NCI-H1417 treated with DMSO at 0.1 percent for 48 hours (cell line): ENCODE measurements at places on chromosomes 12 and 14.

GRCh38 chr14:81137316-81137715 lies 83.4 kb downstream of the GTF2A1 start:
- DNase-seq = no peak

GRCh38 chr12:82872088-82872487 lies 185.4 kb downstream of the TMTC2 start:
- DNase-seq = no peak

DNA sequence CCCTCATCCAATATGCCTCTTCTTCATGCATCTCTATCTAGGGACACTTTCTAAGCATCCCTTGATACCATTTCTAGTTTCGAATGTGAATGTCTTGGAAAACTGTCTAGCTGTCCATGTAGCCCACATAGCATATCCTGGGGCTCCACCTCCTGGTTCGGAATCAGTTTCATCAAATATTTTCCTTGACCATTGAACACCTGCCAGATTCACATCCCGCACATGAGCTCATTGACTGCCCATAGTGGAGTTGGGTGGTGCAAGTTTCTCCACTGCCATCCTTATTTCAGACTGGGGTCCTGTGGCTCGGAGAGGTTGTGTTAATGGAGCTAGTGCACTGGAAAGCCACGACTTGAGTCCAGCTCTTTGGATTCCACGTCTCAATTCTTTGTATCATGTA lies 58.6 kb upstream of the TMEM263 start:
- DNase-seq = no peak

DNA sequence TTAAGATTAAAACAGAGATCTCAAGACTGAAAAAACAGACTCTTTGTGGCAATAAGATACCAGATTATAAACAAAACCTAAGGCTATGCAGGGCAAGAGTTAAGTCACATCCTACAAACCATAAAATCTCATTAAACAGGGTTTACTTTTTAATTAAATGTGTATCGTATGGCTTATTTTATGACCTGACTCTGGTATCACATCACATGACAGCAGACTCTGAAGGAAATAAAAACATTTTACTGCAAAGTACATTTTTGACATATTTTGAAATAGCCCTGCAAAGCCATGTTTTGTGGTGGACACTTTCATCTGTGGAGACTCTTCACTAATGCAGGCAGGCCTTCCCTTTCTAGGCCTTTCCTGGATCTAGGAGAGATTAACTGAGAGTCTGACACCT lies 327.6 kb upstream of the CLEC14A start:
- no peak for DNase-seq

DNA sequence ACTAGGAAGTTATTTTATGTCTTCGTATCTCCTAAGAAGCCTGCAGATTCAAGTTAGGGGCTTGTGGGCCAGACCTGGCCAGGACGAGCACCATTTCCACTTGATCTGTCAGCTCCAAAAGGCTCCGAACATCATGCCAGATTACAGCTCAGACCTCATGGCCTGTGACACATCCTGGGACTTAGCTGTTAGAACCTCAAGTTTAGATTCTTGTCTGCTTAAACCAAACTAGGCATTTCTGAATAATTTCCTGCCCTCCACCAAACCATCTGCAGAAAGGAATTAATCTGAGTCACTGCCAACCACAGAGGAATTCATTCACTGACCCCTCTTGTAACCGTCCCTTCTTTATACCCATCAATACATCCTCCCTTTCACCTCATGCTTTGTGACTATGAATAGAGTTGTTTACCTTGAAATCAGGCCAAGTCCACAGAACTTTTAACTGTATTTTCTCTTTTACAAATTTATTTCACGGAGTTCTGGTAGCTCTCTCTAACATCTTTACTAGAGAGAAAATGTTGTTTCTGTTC lies 120.3 kb downstream of the FBXL14 start:
- no peak for DNase-seq

DNA sequence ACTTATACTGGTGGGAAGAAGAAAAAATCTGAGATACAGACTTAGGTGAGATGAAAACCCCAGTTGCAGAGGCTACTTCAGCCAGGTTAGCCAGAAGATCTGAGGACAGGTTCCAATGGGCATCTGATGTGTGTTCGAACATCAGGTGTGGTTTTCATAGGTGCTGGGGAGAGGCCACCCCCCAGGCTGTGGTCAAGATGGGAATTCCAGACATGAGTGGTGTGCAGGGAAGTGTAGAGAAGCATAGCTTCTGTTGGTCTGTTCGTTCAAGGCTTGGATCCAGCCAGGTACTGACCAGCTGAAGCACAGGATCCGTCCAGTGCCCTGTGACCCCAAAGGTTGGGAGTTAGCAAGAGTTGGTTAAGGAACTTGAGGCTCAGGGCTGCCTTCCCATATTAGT lies 85.5 kb downstream of the SSPN start:
- no peak for DNase-seq

DNA sequence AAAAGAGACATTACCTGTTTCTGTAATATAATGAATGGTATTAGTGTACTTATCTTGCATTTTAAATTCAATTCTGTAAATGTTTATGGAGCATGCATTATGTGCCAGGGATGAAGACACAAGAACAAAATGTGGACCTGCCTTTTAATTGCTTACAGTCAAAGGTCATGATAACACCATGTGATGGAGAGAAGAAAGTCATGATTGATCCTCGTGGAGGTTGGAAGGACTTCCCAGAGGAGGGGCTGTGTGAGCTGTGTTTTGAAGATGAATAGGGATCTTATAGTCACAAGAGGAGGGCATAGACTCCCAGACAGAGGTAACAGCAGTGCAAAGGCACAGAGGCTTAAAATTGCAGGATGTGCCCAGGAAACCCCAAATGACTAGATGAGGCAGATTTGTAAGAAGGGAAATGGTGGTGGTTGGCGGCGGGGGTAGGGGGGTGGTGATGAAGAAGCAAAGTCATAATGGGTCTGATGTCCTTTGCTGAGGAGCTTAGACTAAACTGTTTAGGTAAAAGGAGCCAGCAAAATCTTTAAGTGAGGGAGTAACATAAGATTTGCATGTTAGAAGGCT lies 151.5 kb downstream of the PRKCH start:
- DNase-seq = no peak

- no peak for DNase-seq
These were observed 53.8 kb downstream of the PLEKHG3 start for GRCh38 chr14:64758025-64758521.

DNA sequence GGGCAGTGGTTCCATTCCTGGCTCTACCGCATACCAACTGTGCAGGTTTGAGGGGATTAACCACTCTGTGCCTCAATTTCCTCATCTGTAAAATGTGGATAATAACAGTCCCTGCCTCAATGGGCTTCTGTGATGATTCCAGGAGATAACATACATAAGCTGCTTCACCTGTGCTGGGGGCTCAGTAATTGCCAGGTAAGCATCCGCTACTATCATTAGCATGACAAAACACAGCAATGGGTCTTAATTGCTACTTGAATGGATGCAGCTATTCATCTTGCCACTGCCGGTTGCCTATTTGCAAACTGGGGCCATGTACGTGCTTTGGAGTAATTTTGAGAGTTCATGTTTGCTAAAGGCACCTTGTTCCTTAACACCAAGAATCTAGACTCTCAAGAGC lies 132.6 kb downstream of the TMEM132D start:
- DNase-seq = no peak

GRCh38 chr12:62730649-62731048 lies 204.3 kb downstream of the PPM1H start:
- no peak for DNase-seq

- no peak for DNase-seq
These were observed 38.6 kb upstream of the GNG2 start for GRCh38 chr14:51821822-51822221.

GRCh38 chr14:22819151-22819988 lies 4.1 kb upstream of the SLC7A7 start:
- DNase-seq = no peak

DNA sequence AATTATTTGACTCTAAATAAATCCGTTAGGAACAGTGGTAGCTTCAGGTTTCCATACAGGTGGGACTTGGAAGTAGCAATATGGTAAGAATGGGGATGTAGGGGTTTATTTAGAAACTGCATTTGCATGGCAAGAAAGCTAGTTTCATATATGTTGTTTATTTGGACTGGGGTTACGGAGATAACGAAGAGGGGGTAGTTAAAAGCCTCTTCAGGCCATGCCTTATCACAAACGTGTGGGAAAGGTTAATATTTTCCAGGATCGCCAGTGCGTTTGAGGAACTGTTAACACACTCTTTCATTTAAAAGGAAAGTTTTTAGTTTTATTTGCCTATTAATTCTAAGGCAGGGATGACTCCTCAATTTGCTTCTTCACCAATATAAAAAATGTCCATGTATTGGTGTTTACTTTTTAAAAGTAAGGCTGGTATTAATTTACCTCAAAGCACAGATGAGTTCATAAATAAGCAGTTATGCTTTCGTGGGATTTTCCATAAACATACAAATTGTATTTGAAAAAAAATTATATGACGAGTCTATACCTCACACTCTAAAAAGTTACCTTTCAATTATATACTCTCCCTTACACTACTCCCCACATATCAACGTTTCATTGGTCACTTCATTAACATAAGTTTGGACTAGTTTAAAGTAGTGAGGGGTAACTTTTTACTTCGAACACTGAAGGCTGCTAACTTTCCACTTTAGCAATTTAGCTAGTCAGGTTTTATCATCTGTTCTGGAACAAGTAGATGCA lies 814 bp downstream of the RAB2B start:
- no peak for DNase-seq

DNA sequence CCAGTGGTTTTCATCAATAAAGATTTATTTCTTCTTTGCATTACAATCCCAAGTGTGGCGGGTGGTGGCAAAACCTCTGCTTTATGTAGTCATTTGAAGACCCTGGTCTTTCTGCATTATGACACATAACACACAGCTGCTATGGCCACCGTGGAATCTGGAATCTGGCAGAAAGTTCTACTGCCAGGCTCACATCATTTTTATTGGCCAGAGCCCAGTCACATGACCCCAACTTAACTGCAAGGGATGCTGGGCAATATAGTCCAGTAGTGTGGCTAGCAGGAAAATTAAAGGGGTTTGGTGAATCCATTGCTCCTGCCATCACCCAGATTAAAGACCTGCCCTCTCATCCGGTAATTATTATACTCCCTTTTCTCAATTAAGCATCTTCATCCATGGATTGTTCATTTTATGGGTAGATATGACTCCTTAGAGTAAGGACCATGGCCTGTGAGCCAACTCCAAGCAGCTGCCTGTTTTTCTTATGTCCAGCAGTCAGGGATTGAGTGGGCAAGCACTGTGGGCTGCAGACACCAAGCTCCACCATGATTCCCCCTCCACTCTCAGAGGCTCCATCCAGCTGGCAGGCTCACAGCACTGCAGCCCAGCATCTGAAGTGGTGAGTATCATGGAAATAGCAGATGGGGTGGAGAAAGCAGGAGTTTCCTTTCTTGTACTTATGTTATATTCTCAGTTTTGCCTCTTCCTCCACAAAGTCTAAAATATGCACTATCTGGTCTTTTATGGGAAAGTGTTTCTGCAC lies 1030.7 kb downstream of the AACS start:
- no peak for DNase-seq

DNA sequence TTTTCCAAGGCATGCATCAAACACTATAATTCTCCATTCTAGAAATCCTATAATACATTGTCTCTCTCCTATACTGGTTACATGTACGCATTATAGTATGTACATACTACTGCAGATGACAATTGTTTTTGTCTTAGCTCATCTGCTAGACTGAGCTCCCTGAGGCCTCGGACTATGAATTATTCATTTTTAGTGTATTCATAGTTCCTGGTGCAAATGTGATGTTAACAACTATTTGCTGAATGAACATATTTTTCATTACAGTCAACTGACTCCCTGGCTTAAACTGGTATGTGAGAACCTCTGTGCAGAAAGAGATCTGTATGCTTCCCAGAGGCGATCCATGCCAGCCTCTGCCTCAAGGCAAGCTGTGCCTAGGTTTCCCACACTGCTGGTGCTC lies 91.8 kb upstream of the PARP11 start:
- DNase-seq = no peak

DNA sequence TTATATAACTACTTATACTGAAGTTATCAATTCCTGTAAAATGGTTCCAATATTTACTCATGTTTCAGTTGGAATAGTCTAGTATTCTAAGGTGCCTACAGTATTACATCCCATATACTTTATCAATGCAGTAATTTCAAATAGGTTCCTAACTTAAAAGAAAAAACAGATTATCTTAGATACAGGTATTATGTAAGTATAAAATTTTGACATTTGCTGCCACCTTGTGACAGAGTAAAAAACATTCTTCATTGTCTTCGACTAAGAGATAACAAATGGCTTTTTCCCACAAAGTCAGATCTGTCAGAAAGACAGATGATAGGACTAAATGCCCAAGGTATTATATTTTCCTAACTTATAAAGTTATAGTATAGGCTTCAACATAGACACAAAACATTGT lies 78.7 kb downstream of the TXNDC16 start:
- no peak for DNase-seq

GRCh38 chr12:120249266-120249874 lies 16.2 kb downstream of the PXN start:
- no peak for DNase-seq

DNA sequence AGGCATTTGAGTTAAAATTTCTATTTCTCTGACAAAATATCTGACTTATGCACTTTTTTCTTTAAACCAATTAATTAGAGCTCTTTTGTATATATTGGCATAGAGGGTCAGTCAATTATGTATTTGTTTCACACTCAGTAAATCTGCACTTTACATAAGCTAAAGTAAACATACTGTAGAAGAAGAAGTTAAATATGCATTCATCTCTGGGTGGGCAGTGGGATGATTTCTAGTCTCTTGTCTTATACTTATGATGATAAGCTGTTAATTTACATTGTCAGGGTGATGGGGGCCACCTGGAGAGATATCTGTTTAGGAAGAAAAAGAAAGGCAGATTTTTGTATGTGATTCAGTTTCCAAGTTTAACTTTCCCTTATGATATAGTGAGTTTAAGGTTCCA lies 330.8 kb downstream of the IPO8 start:
- no peak for DNase-seq

- no peak for DNase-seq
These were observed 73.2 kb downstream of the CEP83 start for GRCh38 chr12:94386422-94386821.

DNA sequence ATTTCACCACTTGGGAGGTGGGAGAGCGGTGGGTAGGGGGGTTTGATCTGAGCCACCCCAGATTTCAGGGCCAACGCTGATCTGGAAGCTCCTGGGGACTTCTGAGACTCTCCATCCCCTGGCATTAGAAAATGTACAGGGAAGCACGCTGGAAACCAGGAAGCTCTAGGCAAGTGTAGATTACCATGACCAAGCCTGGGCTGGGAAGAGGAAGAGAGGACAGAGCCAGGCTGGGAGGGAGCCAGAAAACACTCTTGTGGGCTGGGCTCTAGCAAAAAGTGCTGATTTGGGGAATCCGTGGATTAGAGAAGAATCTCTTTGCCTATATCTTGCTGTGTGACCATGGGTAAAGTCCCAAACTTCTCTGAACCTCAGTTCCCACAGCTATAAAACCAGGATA lies 236.7 kb downstream of the BCL11B start:
- no peak for DNase-seq

DNA sequence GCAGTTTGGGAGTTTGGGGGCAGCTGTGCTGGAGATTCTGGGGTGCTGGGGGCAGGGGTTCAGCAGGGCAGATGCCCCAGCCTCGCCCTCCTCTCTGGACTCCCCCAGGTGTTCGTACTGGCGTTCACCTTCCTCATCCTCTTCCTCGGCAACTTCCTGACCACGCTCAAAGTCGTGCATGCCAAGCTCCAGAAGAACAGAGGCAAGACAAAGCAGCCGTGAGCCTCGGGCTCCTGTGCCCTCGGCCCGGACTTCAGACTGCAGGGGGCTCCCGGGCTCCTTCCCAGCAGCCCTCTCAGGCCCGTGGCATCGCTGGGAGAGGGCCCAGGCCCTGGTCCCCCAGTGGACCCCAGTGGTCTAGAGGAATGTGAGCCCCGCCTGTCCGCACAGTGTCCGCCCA lies 18.0 kb downstream of the RHOF start:
- DNase-seq = no peak

- no peak for DNase-seq
These were observed 2.3 kb upstream of the PAWR start for GRCh38 chr12:79692860-79693577.
